ENCODE measurements at places on chromosomes 7 and 10.

GRCh38 chr7:33044986-33045385 lies 17.6 kb downstream of the NT5C3A start:
- no peak for DNase-seq

DNA sequence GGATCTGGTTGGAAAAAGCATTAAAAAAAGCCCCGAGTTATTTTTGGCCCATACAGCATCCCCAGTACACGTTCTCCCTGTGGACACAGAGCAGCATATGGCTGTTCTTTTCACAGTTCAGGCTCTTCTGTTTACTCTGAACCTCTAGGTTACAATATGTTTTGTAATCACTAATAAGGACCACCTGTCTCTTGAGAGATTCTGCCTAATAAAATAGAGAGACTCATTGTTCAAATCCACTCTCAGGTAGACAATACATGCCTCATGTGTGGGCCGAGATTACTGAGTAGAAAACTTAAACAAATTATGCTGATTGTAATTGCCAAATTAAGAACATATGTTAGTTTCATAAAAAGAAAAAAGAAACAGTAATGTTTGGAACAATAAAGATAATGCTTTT lies 647.7 kb downstream of the GRM8 start:
- DNase-seq: no peak

GRCh38 chr10:1142596-1142995 lies 86.4 kb downstream of the WDR37 start:
- DNase-seq: no peak

- DNase-seq: no peak
These were observed 1.1 kb downstream of the FIS1 start for GRCh38 chr7:101243646-101244374.

DNA sequence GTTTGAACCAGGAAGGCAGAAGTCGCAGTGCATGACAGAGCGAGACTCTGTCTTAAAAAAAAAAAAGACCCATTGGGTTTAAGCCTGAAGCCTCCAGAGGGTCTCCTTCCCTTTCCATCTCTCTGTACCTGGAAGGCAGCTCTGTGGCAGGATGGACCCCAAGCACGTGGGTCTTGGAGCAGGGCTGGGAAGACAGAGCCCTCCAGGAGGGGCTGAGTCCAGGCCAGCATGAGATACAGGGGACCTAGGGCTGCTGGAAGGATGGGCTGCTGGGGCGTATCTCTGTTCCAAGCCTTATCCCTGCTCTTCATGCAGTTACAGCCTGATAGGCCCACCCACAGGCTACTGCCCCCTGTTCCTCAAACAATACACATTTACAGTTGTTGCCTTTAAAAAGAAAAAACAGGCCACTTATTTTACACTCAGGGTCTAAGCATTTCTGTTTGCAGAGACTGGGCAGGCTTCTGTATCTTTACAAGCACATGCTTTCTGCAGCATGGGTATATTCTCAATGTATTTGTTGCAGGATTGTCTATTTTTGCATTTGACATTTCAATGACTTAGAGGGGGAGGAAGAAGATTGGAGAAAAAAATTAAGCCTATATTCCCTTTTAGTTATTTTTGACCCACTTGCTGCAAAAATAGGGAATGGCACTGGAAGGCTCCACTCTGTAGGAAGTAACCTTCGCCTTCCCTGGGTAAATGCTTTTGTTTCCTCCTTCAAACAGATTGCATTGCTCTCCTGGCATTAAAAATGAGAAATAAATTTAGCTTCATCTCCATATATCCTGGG lies 60.1 kb downstream of the FAM171A1 start:
- no peak for DNase-seq

GRCh38 chr7:137074391-137075030 lies 206.1 kb downstream of the CHRM2 start:
- DNase-seq: no peak

DNA sequence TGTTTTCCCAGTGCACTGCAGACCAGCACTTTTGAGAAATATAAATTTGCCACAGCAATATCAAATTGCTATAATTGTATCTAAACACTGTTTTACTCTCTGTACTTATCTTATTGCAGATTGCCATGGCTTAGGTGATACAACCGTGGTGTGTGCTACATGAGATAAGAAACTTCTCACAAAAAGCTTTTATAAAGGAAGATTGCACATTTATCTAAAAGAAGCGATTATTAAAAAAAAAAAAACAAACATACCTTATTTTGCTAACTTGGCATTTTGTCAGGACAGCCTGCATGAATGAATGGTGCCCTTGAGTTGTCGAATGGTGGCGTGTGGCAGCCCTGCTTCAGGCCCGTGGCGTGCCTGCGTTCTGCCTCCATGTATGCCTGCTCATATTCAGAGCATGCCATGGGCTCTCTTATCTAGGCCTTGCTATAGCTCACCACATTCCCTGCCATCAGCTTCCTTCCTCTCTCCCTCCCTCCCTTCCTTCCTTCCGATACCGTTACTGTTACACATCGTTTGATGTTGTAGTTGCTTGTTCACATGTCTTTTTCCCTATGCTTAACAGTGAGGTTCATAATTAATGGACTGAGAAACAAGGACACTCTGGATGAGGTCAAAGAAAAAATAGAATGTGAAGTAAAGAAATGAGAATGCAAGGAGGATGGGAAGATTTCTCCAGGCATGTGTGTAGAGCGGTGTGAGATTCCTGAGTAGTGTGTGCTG lies 34.9 kb downstream of the PRKAR2B start:
- no peak for DNase-seq

DNA sequence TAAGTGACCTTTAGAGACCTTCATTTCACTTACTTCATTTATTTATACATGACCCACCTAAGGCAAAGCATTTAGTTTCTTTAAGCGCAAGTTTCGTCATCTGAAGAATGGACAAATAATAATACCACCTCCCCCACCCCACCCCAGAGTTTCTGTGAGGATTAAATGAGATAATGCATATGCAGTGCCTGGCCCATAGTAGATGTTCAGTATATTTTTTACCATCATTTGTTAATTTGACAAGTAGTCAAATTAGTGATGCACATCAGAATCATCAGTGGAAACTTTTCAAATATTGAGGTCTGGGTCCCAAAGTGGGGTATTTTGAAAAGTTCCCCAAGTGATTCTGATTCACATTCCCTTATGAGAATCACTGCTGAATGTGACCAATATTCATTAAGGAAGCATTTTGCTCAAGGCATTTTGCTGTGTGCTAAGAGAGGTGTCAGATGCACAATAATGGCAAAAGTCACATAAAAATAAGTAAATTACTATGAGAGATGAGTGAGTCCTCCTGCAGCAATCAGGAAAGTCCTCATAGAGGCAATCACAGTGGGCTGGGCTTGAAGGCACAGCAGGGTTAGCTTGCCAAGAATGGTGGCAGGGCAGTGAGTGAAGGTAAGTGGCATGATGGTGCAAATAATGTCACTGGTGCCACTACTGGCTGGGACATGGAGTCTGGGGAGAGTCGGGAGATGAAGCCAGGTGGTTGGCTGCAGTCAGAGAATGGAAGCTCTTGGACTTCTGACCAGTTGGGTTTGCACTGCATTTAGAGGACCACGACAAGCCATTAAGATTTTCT lies 244.1 kb downstream of the PTEN start:
- no peak for DNase-seq

Data from stimulated activated CD8-positive, alpha-beta memory T cell treated with anti-CD3 and anti-CD28 coated beads, Interleukin-4, amount 100 ng/mL, for 1 hour (primary cell).